ENCODE measurements at places on chromosomes 5 and 9.

DNA sequence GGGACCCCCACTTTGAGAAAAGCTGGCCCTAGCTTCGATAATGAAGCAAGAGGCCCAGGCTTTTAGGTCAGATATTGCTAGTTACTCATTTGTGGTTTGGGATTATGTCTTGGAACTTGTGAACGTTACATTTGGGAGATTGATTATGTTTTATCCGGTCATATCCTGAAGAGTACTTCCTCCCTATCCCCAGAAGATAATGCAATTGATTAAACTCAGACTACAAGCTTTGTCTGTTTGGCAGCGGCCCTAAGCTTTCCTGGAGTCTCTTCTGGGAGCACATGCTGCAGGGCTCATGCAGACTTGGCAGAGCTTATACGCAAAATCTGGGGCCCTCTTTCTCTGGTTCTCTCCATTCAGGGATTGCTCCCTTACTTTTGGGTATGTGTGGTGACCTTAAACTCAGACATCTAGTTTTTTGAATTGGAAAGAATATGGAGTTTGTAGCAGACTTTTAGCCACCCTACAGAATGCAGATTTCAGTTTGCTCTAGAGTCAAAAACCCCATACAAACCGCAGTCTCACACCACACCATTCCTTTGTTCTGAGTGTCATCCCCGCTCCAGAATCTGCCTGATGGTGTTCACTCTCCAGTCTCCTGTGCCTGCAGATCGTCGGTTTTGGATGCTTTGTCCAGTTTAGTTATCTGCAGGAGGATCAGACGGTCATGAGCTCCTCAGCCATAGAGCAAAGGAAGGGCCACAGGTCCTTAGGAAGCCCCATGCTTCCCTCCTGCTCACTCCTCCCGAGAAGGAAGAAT is 449.5 kb upstream of the TRPC7 start:
- H3K27ac ChIP-seq: no peak overlapping the region
- no peak overlapping the region for H3K4me3 ChIP-seq
- H3K27me3 ChIP-seq: no peaks in the 10 kb centered on the region
- H3K4me1 ChIP-seq: no peaks in the 10 kb centered on the region
- no peaks in the 10 kb centered on the region for H3K36me3 ChIP-seq
- no peak for DNase-seq

GRCh38 chr9:11758016-11758415 is 935.2 kb upstream of the TYRP1 start:
- no peaks in the 10 kb centered on the region for H3K4me1 ChIP-seq
- no peaks in the 10 kb centered on the region for H3K27me3 ChIP-seq
- no peak for DNase-seq
- H3K27ac ChIP-seq: no peak overlapping the region
- no peaks in the 10 kb centered on the region for H3K36me3 ChIP-seq

DNA sequence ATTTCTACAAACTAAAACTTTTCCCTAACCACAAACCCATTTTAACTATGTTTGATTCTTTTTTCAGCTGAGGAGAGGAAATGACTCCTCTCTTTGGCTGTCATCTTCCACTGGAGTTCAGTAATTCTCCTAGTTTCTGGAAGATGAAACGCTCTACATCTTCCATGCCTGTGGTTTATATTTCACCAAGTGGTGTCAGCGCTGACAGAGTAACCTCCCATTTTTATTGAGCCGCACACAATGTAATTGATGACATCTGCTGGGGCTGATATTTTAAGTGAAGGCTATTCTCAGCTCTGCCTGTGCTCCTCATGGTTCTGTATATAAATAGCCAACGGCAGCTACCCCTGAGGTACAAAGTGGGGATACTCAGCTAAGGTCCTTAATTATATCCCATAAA is 234.6 kb downstream of the SPOCK1 start:
- no peaks in the 10 kb centered on the region for H3K27me3 ChIP-seq
- DNase-seq: no peak
- peaks cover 37% of the 10 kb centered on the region for H3K4me1 ChIP-seq

DNA sequence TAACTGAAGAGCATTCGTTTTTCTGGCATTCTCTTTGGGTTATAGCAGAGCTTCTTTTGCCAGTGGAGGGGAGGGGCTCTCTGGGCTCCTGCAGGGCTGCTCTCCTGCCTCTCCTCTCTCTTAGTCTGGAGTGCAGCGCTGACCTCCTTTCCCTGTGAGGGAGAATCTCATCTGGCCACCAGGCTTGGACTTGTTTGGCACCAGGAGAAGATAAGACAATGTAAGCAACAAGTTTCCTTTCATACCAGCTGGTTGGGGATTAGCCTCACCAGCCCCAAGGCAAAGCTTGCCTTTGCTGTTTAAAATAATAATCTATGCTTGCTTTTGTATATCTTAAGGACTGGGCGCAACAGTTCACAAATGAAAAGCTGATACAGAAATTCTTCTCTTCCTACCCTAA is 196.4 kb downstream of the TLE4 start:
- H3K36me3 ChIP-seq: no peaks in the 10 kb centered on the region
- H3K4me1 ChIP-seq: no peaks in the 10 kb centered on the region
- no peak for DNase-seq
- peaks cover 5% of the 10 kb centered on the region for H3K27me3 ChIP-seq
- no peak overlapping the region for H3K4me3 ChIP-seq
- H3K27ac ChIP-seq: no peak overlapping the region

DNA sequence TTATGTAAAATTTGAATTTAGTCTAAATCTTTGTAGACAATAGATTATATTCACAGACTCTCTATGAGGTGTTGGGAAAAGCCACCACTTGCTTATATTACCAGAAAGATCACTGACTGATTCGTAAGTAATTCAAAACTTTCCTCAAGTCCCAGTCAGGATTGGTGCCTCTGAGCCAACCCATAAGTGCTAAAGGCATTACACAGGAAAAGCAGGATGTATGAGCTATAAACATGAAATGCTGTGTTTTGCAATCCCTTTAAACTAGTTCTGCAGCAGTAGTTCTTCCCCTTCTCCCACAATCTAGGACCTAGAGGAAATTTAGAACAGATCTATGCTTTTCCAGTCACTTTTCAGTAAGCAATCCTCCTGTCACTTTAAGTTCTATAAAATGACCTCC is 48.0 kb downstream of the SHLD3 start:
- H3K27me3 ChIP-seq: no peaks in the 10 kb centered on the region
- H3K4me3 ChIP-seq: no peak overlapping the region
- peaks cover 4% of the 10 kb centered on the region for H3K36me3 ChIP-seq
- H3K27ac ChIP-seq: no peak overlapping the region
- DNase-seq: no peak
- no peaks in the 10 kb centered on the region for H3K4me1 ChIP-seq

DNA sequence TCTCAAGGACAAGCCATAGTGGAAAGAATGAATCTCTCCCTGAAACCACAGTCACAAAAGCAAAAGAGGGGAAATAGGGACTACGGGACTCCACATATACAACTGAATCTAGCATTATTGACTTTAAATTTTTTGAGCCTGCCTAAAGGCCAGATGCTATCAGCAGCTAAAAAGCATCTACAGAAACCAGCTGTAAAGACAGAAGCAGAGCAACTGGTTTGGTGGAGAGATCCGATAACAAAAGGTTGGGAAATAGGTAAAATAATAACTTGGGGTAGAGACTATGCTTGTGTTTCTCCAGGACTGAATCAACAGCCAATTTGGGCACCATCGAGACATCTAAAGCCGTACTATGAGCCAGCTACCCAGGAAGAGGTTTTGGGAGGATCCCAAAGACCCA is 281.2 kb downstream of the CDH18 start:
- no peaks in the 10 kb centered on the region for H3K36me3 ChIP-seq
- H3K27me3 ChIP-seq: no peaks in the 10 kb centered on the region
- no peak for DNase-seq
- no peak overlapping the region for H3K27ac ChIP-seq
- no peak overlapping the region for H3K4me3 ChIP-seq

- no peak overlapping the region for H3K27ac ChIP-seq
- no peaks in the 10 kb centered on the region for H3K4me1 ChIP-seq
- no peak overlapping the region for H3K4me3 ChIP-seq
- H3K27me3 ChIP-seq: no peaks in the 10 kb centered on the region
- DNase-seq: no peak
- no peaks in the 10 kb centered on the region for H3K36me3 ChIP-seq
Measured at GRCh38 chr9:107856633-107857032, 367.1 kb upstream of the KLF4 start.

- H3K27me3 ChIP-seq: no peaks in the 10 kb centered on the region
- H3K36me3 ChIP-seq: no peaks in the 10 kb centered on the region
- no peak overlapping the region for H3K4me3 ChIP-seq
Measured at GRCh38 chr9:5817862-5818261, 15.1 kb downstream of the ERMP1 start.

DNA sequence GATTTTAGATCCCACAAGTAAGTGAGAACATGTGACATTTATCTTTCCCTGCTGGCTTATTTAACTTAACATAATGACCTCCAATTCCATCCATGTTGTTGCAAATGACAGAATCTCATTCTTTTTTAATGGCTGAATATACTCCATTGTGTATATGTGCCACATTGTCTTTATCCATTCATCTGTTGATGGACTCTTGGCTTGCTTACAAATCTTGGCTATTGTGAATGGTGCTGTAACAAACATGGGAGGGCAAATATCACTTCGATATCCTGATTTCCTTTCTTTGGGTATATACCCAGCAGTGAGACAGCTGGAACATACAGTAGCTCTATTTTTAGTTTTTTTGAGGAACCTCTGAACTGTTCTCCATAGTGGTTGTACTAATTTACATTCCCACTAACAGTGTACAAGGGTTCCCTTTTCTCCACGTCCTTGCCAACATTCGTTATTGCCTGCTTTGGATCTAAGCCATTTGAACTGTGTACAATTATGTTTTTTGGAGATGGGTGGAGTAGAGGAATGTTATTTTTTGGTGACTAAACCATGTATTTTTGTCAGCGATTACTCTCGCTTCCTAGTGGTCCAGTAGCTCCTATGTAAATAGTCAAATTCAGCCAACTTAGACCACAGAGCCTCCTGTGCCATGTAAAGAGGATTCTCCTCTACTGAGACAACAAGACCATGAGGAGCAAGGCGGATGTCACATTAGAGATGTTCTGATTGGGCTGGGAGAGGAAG is 60.6 kb downstream of the TNFSF15 start:
- H3K27me3 ChIP-seq: no peaks in the 10 kb centered on the region
- no peak overlapping the region for H3K4me3 ChIP-seq
- H3K36me3 ChIP-seq: no peaks in the 10 kb centered on the region
- H3K27ac ChIP-seq: no peak overlapping the region

GRCh38 chr5:174801798-174802197 is 77.4 kb downstream of the MSX2 start:
- H3K36me3 ChIP-seq: no peaks in the 10 kb centered on the region
- peaks cover 3% of the 10 kb centered on the region for H3K27me3 ChIP-seq
- no peak overlapping the region for H3K27ac ChIP-seq
- H3K4me3 ChIP-seq: no peak overlapping the region
- no peaks in the 10 kb centered on the region for H3K4me1 ChIP-seq

DNA sequence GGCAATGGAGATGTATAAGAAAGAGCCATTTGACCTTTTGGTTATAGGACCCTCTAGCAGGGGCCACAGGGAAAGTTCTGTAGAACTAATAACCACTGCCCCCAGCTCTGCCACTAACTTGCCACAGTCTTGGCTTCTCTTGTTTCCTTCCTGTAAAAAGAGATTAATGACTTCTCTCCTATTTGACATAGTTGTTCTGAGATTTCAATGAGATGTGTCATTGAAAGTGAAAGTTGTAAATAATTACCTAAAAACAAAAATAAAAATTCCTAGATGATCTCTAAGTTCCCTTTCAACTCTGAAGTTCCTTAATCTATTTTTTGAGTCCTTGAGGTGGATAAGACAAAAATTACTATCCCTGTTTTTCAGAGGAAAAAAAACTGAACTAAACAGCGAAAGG is 1.4 kb upstream of the KIF12 start:
- H3K36me3 ChIP-seq: no peaks in the 10 kb centered on the region
- peaks cover 2% of the 10 kb centered on the region for H3K4me1 ChIP-seq
- H3K4me3 ChIP-seq: no peak overlapping the region
- H3K27ac ChIP-seq: no peak overlapping the region
- H3K27me3 ChIP-seq: no peaks in the 10 kb centered on the region
- DNase-seq: no peak

GRCh38 chr5:24831989-24832388 is 187.2 kb upstream of the CDH10 start:
- no peak for DNase-seq
- no peaks in the 10 kb centered on the region for H3K36me3 ChIP-seq
- no peak overlapping the region for H3K27ac ChIP-seq

DNA sequence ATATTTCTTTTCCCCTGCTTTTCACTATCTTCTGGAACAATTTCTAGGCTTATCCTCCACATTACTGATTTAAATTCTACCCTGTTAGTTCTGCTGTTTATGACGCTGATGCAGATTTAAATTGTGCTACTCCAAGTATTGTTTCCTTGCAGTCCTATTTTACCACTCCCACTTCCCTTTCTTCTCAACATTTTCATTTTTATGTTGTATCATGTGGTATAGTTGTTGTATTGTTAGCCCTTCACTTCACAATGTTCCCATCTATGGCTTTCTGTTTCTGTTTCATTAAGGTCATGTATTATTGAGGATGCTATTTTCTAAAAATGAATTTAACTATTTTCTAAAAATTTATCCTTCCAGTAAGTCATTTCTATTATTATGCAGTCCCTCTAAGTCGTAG is 254.4 kb downstream of the NDUFS4 start:
- no peak overlapping the region for H3K27ac ChIP-seq
- no peak overlapping the region for H3K4me3 ChIP-seq
- H3K36me3 ChIP-seq: no peaks in the 10 kb centered on the region
- DNase-seq: no peak

- H3K27me3 ChIP-seq: no peaks in the 10 kb centered on the region
- H3K4me1 ChIP-seq: no peaks in the 10 kb centered on the region
- no peak overlapping the region for H3K4me3 ChIP-seq
- no peak overlapping the region for H3K27ac ChIP-seq
Measured at GRCh38 chr5:43661102-43661501, 58.1 kb downstream of the NNT start.

- no peaks in the 10 kb centered on the region for H3K4me1 ChIP-seq
- no peaks in the 10 kb centered on the region for H3K27me3 ChIP-seq
- H3K36me3 ChIP-seq: no peaks in the 10 kb centered on the region
- H3K27ac ChIP-seq: no peak overlapping the region
Measured at GRCh38 chr5:166767858-166768257, 1523.6 kb upstream of the WWC1 start.

- no peaks in the 10 kb centered on the region for H3K27me3 ChIP-seq
- H3K36me3 ChIP-seq: no peaks in the 10 kb centered on the region
- H3K4me1 ChIP-seq: no peaks in the 10 kb centered on the region
- no peak for DNase-seq
- no peak overlapping the region for H3K27ac ChIP-seq
Measured at GRCh38 chr5:180099733-180100611, 28.4 kb upstream of the RNF130 start.

GRCh38 chr5:6394429-6395101 is 16.2 kb upstream of the MED10 start:
- H3K27me3 ChIP-seq: peaks cover 7% of the 10 kb centered on the region
- no peak for DNase-seq
- no peak overlapping the region for H3K4me3 ChIP-seq
- no peaks in the 10 kb centered on the region for H3K36me3 ChIP-seq
- no peak overlapping the region for H3K27ac ChIP-seq

Measured in small intestine (tissue), 16 donors.